ENCODE measurements at places on chromosomes 5 and 9.

DNA sequence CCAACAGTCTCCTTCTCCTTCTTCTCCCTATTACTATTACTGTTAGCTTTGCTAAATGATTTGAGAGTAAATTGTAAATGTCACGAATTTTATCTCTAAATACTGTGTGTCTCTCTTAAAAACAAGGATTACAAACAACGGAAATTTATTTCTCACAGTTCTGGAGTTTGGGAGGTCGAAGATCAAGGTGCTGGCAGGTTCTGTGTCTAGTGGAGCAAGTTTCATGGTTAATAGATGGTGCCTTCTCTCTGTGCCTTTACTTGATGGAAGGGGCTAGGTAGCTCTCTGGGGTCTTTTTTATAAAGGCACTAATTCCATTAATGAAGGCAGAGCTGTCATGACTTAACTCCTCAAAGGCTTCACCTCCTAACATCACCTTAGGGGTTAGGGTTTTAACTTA is 237.9 kb downstream of the MAN2A1 start:
- DNase-seq = no peak

DNA sequence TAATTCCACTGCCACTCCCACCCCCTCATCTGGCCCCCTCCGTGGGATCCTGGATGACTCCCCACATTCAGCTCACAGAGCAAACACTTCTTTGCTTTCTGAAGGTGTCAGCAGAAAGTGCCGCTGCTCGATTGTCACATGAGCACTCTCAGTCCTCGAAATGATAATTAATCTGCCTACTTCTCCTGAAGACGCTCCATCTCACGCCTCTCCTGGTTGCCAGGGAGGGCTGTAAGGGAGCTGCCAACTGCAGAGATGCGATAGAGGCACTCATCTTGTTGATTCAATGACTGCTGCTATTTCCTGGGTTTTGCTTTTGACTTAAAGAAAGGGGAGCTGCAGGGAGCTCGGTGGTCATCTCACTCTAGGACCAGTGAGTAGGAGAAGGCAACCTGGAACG is 206.5 kb downstream of the DAB2IP start:
- no peak for DNase-seq

- DNase-seq = no peak
Observed at GRCh38 chr9:135098400-135099105, 11.1 kb downstream of the OLFM1 start.

DNA sequence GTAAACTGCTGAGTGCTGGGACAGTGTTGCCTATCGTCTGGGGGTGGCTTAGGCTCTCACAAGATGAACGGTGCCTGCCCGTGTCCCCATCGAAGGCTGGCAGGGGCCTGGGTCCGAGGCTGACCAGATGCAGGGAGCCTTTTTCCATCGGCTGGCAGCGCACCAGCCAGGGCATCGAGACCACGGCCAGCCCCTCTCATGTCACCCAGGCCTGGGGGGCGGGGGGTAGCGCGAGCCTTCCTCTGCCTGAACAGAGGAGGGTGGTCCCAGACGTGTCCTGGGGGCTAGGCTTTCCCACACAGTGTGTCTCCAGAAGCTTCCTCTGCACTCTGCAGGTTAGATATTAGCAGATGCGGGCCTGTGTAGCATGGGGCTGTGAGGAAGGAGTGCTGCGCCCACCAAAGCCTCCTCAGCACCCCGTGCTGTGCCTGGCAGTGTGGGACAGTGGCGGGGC is 17.3 kb downstream of the FGD3 start:
- DNase-seq = no peak

DNA sequence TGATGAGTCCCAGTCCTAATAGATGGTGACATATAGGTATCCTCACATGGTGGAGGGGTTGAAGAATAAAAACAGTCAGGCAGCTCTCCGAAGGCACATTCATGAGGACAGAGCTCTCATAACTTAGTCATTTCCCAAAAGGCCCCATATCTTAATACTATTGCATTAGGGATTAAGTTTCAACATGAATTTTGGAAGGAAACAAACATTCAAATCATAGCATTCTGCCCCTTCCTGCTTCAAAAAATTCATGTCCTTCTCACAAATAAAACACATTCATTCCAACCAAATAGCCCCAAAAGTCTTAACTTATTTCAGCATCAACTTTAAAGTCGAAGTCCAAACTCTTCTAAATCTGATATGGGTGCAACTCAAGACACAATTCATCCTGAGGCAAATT is 277.2 kb upstream of the NR4A3 start:
- no peak for DNase-seq

DNA sequence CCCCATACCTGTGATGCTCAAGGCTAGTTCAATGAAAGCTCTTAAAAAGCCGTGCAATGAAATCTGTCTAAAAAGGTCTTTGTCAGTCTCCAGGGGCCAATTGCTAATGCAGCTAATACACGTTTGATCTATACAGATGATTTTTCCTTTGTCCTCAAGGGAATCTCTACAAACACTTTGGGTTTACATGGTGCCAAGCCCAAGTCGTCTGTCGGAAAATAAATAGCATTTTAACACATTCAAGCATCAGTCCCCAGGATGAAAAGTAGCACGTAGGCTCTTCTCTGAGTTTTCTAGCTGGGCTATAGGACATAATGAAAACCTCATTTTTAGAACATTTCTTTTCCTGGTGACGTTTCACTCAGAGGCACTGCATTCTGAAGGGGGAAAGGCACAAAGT is 477.4 kb upstream of the WWC1 start:
- DNase-seq = no peak

GRCh38 chr9:12784461-12785259 is 9.8 kb downstream of the LURAP1L start:
- DNase-seq = no peak

DNA sequence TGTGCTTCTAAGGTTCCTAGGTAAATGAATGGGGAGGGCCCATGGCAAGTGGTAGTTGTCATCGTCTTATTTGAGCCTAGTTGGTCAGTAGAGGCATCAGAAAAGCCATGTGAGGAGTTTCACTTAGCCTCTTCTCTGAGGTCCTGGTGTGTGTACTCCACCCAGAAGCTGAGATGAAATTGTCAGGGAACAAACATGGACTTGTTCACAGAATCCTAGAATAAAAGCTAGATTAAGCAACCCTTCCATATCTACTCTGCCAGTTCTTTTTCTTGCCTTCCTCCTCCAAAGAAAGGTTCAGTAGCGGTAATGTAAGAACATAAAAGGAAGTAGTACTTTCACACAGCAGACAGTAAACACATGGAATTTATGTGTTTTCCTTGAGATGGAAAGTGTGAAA is 70.4 kb downstream of the ARHGAP26 start:
- DNase-seq = no peak

- no peak for DNase-seq
Observed at GRCh38 chr5:69152731-69153130, 14.2 kb upstream of the CCNB1 start.

DNA sequence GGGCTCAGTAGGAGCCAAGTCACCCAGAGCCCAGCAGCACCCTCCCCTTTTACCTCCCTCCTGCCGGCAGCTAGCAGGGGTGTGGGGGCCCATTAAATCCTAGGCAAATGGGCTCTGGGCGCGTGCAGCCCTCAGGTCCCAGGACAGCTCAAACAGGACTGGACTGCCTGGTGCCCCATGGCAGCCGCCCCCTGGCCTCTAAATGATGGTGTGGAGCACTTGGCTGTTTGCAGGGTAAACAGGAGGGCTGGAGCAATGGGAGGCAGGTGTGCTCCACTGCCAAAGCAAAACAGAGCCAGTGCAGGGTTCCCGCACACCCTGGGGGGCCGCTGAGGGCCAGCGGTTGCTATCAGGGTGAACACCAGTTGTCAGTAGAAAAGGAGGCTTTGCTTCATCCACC is 55.9 kb upstream of the C5orf58 start:
- no peak for DNase-seq

DNA sequence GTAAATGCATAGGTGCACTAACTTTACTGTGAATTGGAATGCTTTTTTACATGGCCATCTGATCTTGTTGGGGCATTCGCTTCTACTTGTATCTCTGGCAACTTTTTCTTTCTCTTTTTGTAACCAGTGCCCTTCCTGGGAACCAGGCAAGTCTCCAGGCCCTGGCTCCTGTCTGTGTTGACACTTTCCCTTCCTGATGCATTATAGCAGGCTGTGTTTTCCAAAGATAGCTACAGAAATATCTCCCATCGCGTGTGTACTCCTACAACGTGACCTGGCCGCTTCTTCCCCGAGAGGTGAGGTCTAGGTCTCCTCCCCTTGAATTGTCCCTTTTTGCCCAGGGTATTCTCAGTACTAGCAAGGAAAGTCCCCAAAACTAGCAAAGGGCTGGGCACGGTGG is 81.1 kb upstream of the SPIN1 start:
- no peak for DNase-seq

GRCh38 chr5:96321345-96321744 is 111.7 kb downstream of the PCSK1 start:
- no peak for DNase-seq

DNA sequence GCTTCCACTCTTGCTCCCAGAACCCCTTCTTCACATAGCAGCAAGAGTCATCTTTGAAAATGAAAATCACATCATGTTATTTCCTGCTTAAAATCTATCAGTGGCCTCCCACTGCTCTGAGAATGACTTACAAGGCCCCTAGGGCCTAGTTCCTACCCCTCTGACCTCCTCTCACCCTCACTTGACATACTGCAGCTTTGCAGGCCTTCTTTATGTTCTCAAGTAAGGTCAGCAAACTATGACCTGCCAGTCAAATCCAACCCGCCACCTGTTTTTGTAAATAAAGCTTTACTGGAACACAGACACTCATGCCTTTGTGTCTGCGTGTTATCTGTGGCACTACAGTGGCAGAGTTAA is 185.7 kb downstream of the NR3C1 start:
- DNase-seq = no peak

GRCh38 chr9:131579789-131580211 is 34.5 kb downstream of the PRRT1B start:
- peak; percentile 47 for DNase-seq

GRCh38 chr9:29806937-29807618 is 2233.8 kb upstream of the C9orf72 start:
- no peak for DNase-seq

DNA sequence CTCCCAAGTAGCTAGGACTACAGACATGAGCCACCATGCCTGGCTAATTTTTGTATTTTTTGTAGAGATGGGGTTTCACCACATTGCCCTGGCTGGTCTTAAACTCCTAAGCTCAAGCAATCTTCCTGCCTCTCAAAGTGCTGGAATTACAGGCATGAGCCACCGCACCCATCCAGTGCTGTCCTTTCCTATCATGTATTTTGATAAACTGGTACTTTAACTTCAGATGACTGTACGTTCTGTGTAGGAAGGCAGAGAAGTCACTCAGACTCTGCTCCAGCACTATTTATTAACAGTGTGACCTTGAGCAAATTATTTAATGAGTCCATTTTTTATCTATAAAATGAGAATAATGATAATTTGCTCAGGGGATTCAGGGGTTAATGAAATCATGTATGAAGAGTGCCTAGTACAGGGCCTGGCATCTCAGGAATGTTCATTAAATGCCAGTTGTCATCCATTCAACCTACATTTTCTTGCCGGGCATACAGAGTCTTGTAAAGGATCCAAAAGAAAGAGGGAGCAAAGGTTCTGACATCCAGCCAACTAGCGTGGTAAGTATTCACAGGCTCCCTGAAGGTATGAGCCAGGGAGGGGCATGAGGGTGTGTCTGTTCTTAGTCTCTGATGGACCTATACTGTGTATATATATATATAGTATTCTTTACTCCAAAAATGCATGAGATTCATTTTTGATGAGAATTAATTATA is 201.9 kb downstream of the PBX3 start:
- no peak for DNase-seq

GRCh38 chr5:1718669-1719068 is 81.0 kb downstream of the MRPL36 start:
- DNase-seq = no peak

DNA sequence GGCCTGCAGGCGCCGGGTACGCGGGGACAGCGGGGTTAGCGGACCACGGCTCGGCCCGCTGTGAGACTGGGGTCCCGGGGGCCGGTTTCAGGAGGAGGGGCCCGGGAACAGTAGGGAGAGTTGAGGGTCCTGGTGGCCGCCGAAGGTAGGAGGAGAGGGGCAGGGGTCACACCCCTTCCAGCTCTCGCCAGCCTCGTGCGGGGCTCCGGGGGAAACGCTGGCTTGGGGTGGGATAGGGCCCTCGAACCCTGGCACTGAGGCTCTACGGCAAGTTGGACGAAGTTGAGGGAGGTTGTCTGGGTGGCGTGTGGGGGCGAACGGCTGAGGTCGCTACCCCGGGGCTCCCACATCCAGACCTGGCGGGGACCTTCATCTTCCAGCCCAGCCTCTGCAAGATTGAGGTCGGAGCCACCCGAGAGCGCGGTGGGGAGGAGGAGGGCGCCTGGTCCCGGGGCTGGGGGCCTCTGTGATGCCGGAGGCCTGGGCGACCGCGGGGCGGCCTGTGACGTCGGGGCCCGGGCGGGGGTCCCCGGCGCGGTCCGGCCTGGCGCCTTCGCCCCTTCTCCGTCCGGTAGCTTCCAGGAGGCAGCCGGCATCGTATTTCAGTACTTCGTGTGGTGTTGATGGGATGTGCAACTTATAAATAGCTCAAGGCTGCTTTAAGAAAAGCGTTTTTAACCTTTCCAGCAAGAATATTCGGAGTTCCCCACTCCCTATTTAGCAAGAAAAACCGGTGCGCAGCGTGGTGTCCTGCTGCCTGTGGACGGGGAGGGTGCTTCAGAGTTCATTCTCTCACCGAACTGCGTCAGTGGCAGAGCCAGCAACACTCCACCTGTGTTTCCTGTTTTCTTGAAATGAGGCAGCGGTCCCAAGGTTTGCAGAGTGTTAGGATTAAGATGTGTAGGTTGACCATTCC is 902 bp downstream of the HABP4 start:
- DNase-seq = peak; percentile 66

- DNase-seq = no peak
Observed at GRCh38 chr9:8733131-8733954, 933.8 kb upstream of the DMAC1 start.

DNA sequence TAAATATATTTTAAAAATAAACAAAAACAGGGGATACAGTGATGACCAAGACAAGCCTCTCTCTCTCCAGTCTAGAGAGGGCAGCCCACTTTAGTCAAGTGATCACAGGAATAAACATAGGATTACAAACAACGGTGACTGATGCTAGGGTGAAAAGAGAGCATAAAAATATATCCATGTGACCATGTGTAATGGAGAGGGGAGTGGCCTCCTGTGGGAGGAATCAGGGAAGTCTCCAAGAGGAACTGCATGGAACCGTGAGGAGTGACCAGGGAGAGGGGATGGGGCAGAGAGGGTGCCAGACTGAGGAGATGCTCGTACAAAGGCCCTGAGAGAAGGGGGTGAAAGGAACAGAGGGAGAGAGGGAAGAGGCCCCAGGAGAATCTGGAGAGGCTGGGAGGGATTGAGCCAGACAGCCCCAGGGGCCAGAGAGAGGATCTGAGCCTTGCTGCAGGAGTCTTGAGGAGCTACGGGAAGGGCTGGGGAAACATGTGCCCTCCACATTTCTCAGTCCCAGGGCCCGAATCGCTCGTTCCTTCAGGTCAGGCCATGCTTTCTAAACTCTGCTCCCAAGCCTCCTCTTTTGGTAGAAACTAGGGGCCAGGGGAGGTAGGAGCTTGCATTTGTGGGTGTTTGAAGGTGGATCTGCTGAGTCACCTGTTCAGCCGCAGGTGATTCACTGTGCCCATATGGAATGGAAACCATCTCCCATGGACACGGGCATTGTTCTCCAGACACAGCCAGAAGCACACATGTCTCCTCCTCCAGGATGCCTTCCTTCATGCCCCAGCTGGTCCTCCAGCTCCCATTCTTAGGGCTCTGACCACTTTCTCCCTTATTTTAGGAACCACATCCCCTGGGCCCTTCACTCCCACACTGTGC is 63.8 kb downstream of the PAX5 start:
- no peak for DNase-seq
